ENCODE measurements at places on chromosomes 7 and 10.
A peak's percentile ranks its signal among the peaks of the same experiment; 100 is the strongest.

GRCh38 chr7:1548438-1548831, 7.6 kb downstream of the TMEM184A start:
- DNase-seq: no peak

GRCh38 chr10:78351283-78351682, 317.6 kb downstream of the RPS24 start:
- no peak for DNase-seq

DNA sequence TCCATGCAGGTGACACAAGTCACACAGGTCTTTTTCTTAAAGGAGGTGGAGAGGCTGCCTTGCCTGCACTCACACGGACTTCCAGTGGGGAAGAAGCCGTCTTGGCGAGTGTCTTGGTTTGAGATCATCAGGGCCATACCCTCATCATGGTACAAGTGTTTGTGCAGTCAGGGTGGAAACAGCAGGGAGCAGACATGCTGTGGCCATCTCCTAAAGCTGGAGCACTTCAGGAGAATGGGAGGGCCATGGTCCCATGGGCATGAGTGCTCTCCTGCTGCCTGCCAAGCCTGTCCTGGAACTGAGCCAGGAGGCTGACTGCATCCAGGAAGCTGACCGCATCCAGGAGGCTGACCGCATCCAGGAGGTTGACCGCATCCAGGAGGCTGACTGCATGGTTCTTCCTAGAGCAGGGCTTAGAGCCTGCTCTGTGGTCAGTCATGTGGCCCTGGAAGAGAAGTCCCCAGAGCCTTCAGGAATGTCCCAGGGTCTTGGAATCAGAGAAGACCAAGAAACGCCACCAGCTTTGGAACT, 98.4 kb downstream of the ADARB2 start:
- DNase-seq: no peak

DNA sequence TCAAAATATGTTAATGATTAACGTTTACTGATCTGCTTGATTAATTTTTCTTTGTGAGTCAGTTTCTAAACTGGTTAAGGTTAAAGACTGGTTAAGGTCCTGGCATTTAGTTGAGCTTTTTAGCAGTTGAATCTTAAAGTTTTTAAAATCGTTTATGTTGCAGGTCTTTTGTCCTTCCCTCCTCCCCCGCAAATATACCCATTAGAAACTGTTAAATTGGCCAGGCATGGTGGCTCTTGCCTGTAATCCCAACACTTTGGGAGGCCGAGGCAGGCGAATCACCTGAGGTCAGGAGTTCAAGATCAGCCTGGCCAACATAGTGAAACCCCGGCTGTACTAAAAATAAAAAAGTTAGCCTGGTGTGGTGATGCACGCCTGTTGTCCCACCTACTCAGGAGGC, 100.9 kb downstream of the PODXL start:
- no peak for DNase-seq

- DNase-seq: no peak
These were observed 45.3 kb upstream of the PDLIM1 start for GRCh38 chr10:95335933-95336699.

DNA sequence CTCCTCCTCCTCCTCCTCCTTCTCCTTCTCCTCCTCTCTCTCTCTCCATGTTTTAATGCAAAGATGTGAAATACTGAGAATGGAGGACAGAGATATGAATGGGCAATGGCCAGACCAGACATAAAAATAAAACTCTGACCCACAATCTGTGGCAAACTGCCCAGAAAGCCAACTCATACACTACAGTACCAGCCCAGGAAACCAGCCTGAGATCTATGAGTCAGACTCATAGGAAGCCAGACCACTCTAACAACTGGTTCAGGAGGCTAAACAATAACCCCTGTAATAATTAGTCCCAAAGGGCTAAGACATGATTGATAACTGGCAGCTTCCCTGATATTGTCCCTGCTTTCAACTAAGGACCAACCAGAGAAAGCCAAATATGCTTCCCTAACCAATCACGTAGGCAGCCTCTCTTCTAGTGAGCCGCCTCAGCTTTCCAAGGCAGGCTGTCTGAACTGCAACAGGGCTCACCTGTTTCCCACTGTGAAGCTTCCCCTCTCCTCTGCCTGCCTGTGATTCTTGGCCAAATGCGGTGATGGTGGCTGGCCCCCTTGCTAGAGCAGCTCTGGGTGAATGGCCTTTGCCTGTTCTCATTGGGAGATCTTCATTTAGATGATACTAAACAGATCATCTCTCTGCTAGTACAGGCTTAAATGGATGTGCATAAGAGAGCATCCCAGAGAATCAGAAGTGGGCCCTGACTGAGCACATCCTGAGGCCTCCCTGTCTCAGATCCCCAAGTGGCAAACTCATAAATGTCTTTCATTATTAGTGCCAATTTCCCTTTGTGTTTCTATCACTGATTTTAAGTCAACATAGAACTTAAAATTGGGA, 817.6 kb downstream of the TNS3 start:
- no peak for DNase-seq

GRCh38 chr10:117746541-117747448, 204.2 kb downstream of the EMX2 start:
- no peak for DNase-seq

DNA sequence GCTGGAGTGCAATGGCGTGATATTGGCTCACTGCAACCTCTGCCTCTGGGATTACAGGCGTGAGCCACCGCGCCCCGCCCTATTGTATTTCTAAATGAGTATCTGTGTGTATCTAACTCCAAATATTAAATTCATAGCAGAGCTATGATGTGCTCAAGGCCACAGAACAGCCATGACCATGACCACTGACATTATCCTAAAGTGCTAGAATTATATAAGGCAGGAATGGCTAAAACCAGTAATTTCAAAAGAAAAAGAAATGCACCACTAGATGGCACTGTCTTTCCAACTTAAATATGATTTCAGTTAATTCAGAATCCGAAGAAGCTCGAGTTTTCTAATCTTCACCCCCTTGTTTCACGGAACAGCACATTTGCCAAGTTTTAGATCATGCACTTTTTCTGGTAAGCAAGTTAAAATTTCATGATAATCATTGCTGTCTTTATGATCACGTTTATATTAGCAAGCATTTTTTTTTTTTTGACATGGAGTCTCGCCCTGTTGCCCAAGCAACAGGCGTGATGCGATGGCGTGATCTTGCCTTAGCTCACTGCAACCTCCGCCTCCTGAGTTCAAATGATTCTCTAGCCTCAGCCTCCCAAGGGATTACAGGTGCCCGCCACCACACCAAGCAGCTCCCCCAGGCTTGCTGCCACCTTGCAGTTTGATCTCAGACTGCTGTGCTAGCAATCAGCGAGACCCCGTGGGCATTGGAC, 65.3 kb downstream of the OR13A1 start:
- DNase-seq: peak; percentile 62

DNA sequence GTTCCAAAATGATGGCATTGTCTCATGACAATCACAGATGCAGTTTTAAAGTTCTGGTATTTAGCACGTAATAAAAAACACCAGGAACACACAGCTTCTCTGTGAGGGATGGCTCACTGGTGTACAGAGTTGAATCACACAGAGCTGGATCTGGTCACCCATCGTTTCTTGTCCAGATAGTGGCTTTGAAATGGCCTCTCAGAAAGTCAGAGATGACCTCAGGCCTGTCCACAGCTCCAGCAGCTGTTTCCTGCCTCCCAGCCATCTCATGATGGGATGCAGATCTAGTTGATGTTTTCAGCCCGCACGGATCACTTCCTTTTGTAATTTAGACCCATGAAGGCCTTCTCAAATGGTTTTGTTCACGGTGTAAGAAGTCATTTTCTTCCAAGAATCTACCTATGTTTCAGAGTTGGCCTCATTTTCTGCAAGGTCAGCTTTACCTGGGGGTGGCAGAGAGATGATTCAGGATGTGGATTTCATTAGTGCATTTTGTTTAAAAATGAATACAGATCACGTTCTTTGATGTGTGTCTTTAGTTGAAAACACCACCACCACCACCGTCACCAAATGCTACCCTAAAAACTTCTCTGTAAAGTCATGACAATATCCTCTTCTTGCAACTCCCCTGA, 166.2 kb downstream of the SNX10 start:
- DNase-seq: no peak

GRCh38 chr10:102919992-102920739, 2.1 kb downstream of the CNNM2 start:
- DNase-seq: no peak

- no peak for DNase-seq
These were observed 13.1 kb upstream of the SP8 start for GRCh38 chr7:20799566-20800366.

DNA sequence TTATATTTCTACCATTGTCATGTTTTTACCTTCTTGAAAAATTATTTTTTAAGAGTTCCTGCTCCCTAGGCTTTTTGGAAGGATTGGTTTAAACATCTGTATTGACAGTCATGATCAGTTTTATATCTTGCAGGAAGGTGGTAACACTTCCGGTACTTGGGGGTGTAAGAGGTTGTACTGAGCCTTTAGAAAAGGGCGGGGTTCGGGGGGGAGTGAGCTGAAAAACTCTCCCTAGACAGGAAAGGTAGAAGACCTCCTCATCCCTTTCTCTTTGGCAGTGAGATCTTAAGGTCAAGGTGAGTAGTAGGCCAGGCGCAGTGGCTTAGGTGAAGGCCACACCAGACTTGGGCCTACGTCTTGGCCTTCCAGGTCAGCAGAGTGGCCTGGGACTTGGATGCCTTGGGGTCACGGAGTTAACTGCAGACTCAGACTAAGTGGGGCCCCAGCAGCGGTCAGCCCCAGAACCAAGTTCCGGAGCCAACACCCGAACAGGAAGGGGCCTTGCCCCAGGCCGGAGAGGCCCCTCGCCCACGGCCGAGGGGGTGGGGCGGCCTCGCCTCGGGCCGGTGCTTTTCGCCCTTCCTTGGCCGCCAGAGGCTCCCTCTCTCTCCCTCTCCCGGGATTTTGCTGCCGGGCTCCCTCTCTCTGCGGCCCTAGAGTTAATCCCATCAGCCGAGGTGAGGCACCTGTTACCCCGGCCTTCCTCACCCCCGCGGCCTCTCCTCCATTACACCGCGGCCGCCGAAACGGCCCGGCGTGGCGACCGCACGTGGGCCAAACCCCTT, at the start of gene PPP1R9A:
Gene PPP1R9A (plus strand): TSS at position 569 of the 785 bp plus-strand sequence. CDS start 2,520 bp downstream, outside the sequence.
- DNase-seq: no peak

- DNase-seq: peak; percentile 18
These were observed 894 bp downstream of the ATXN7L1 start for GRCh38 chr7:105875505-105875904.

DNA sequence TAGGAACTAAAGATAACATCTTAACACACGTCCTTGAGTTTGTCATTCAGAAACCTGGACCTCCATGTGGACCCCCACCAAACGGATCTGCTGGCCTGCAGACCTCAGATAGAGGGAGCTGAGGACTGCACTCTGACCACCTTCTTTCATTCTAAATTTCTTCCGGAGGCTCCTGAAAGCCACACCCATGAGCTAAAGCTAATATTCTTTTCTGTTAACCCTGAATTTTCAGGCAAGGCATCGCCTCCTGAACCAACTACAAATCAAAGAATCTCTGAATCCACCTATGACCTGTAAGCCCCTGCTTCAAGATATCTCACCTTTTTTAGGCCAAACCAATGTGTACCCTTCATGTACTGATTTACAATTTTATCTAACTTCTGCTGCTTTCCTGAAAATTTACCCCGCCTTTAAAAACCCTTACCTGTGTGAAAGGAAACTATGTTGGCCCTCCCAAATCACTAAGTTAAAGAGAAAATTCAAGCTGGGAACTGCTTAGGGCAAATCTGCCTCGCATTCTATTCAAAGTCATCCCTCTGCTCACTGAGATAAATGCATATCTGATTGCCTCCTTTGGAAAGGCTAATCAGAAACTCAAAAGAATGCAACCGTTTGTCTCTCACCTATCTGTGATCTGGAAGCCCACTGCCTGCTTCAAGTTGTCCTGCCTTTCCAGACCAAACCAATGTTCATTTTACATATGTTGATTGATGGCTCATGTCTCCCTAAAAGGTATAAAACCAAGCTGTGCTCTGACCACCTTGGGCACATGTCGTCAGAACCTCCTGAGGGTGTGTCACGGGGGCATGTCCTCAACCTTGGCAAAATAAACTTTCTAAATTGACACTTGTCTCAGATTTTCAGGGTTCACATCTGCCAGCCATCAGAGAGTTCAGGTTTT, 7.7 kb upstream of the MSMB start:
- no peak for DNase-seq

DNA sequence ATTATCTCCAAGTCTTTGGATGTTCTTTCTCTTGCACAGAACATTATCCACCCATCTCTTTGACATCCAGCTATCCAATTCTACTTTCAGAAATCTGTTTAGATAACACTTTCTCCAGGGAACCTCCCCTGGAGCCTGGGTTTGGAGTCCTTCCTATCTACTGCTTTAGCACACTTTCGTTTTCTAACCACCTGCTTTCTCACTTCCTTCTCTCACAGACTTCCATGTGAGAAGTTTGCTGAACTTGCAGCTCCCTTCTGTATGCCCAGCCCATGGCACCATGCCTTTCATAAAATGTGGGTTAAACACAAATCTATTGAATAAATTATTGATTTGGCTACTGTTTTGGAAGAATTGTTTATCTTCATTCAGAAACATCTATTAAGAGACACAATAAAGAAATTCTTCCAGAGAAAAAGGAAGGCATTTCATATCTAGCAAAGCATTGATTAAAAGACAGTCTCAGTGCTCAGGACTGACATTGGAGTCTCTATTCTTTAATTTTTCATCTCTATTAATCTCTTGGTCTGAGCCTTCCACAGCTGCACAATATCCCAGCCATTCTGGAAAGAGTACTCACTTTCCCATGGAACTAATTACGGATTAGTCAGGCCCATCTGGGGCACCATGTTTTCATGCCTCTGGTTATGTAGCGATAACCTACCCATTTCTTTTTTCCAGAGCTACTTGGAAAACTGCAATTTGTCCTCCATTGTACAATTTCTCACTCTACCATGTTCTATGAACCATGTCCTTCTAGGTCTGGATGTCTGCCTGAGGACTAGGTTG, 1077.3 kb downstream of the SORCS3 start:
- no peak for DNase-seq

DNA sequence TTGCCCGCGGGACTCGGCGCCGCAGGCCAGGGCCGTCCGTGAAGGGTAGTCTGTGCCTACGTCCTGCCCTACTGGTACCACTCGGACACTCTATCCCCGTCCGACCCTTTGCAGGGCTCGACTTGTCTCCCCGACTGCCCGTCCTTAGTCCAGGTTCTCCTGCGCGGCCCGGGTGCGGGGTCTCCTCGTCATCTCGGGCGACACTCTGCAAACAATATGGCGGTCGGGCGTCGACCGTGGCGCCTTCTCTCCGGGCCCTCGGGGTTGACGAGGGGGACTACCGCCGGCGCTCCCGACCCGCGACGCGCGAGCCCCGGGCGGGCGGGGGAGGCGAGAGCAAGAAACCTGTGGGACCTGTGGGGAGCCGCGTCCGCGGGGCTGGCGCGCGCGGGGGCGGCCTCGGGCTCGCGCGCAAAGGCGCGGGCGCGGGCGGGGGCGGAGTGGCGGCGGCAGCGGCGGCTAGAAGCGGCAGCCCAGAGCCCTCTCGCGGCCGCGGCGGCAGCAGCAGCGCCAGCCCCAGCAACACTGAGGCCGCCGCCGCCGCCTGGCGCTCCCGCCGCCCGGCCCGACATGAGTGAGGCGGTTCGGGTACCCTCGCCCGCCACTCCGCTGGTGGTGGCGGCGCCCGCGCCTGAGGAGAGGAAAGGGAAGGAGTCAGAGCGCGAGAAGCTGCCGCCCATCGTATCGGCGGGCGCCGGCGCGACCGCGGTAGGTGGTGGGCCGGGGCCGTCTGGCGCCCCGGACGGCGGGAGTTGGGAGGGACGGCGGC, at the start of gene HECTD2:
Gene HECTD2 (plus strand): TSS at position 476 of the 769 bp plus-strand sequence. CDS start 95 bp downstream, at position 571.
- peak; percentile 86 for DNase-seq
